Activated T-cell treated with anti-CD3 and anti-CD28 coated beads, Interleukin-2, amount 50 U/mL, for 72 hours (primary cell): ENCODE measurements at places on chromosomes 6 and 20.

- no peak for DNase-seq
Observed at GRCh38 chr6:52595000-52595795, 18.3 kb upstream of the TRAM2 start.

DNA sequence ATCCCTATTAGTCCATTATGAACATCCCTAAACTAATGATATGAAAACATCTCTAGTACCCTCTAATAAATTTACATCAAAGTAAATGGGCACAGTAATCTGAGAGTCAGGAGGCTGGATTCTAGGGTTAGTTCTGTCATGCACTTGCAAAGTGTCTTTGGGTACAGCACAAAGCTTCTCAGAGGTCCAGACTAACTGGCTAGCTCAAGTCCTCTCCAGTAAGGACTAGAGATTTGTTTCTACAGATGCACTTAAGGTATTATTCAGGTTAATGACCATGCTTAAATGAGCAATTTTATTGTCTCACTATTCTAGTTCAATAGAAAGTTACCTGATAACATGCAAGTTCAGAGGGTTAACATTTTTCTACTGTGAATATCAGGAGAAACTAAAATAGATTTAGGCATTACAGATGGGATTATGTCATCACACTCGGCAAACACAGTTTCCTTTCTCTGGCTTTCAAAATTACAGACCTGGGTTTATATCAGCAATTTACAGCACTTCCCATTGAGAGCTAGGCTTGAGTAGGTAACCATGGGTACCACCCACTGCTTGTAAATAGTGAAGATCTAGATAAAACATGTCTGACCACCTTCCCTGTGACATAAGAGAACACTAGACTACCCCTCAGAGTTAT, 402.9 kb upstream of the RUNX2 start:
- peak; percentile 22 for DNase-seq

DNA sequence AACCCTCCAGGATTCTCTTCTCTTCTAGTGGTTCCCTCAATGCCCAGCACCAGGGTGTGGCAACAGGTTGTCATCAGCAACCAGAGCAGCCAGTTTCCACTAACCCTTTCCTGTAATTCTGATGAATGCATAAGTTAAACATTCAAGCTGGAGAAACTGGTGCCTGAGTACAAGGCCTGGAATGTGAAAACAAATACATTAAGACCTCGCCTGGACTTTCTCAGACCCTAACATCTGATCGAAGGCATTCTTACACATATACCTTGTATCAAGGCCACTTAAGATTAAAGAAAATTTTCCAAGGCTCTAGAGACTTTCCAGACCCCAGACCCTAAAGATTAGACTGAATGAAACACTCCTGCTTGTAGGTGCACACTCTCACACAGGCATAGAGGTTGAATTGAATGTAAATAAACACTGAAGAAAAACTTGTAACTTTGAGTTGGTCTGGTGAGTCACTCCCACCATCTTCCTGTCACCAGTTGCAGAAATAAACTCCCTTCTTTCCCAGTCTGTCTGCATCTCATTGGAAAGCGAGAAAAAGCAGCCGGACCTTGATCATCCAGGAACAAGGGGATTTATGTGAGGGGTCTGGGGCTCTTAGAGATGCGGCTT, 9.0 kb downstream of the LRP11 start:
- no peak for DNase-seq

- DNase-seq, result no peak
Observed at GRCh38 chr20:63923651-63924050, 28.7 kb downstream of the DNAJC5 start.

DNA sequence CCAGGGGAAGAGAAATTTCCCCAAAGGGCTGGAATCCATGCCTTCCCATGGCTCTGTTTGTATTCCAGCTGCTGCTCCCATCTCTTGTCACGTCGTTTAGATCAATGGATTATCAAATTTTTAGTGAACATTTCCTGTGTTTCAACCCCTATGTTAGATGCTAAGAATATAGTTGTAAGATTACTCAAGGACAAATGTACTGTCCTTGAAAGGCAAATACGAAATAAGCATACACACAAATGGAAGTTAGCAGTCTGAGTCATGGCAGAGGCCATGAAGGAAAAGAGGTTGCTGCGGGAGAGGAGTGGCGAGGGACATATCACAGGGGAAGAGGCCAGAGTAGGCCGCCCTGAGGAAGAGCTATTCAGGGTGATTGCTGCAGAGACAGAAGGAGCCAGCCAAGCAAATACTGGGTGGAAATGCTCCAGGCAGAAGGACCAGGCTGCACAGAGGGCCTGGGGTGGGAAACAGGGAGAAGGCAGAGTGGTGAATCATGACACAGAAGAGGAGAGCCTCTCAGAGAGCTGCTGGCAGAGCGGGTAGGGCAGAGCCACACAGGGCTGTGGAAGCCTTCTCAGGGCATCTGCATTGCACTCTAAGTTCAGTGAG, 219.2 kb upstream of the LRFN2 start:
- DNase-seq, result no peak

DNA sequence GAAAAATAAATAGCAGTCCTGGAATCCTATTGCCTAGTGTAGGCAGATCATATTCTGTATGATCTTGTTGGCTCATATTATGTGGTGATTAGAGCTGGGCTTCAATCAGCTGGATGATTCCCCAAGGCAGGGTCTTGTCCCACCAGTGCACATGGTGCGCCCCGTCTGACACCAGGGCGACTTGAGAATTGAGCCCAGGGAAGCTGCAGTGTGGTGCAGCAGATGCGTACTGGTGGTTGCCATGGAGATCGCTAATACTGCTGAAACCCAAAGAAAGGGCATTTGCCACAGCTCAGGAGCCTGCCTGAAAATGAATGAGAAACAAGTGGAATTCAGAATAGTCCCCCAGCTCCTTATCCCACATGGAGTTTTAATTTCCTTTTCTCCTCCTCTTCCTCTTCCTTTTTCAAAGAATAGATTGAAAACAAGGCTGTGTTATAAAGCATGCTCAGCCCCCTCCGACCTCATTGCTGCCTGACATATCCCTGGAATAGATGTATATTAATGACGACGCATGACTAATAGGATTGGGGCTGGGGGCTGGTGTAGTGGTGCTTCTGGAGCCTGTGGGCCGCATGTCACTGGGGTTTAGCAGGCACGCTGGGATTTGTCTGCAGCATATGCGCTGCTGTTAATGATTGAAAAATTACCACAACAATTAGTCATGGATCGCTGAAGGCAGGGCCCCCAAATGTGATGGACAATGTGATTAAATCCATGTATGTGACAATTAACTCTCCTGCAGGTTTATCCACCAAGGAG, 210.5 kb downstream of the FARS2 start:
- no peak for DNase-seq

GRCh38 chr6:26594730-26595632, 1.8 kb upstream of the ABT1 start:
- peak; percentile 46 for DNase-seq

GRCh38 chr20:2767768-2768631, 32.4 kb downstream of the CPXM1 start:
- no peak for DNase-seq

GRCh38 chr6:35586542-35586941, 73.8 kb upstream of the TULP1 start:
- no peak for DNase-seq

DNA sequence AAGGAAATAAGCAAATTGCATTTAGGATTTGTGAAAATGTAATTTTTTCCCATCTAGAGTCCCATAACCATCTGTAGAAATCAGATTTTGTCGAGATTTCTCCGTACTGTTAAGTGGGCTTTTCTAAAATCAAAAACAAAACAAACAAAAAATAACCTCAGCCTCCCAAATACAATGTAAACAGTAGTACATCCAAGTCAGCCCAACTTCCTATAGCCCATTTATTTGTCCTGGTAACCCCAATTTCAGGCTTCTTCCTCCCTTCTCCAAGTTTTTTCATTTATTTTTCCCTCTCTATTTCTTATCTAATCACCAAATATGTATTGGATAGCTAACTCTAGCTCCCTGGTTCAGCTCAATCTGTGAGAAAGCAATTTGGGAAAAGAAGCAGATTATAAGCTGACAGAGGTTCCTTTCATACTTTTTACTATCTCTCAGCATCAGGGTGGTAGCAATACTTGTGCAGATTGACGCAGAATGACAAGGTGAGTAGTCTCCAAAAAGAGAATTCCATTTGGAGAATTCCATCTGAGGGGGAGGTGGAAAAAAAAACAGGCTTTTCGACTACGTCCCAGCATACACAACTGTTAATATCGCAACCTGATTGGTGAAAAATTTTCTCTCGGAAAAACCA, 132.6 kb upstream of the BTN3A2 start:
- DNase-seq, result no peak

DNA sequence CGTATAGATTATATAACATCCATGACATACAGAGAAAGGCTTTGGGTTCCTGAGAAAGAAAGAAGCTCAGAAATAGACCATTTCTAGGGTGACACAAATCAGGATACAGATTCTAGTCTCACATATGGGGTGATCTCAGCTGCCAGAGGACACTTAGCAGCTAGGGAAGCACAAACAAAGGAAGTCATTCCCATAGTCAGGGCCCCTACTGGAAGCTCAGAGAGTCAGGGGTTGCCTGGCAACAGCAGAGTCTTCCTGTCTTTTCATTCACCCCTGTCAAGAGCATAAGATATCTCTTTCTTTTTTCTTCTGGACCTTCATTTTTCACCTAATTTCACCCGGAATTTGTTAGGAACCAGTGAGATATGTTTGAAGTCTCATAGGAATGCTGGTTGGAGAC, 81.9 kb upstream of the IYD start:
- no peak for DNase-seq

- DNase-seq, result no peak
Observed at GRCh38 chr20:44280387-44280786, 30.6 kb downstream of the FITM2 start.

DNA sequence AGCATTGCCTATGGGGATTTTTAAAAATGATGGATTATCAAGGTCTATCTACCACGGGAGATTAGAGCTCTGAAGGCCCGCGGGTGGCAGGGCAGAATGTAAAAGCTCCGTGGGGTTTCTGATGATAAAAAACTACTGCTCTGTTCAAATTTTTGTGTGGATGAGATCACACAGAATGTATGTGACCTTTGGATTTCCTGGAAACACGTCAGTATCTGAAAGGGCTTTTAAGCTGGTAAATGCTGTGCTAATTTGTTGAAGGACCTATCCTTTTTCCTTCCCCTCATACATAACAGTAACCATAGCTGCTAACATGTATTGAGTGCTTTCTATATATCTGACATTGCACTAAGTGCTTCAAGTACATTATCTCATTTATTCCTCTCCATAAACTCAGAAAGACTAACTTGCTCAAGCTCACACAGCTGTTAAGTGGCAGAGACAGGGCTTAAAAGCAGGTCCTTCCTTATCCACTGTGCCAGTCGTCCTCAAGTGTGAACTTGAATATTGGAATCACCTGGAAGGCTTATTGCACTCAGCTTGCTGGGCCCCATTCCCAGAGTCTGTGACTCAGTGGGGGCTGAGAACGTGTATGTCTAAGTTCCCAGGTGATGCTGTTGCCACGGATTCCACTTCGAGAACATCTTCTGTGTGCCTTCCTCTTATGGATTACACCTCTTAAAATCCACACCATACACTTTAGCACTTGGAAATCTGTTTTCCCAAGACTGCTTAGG, 1.9 kb upstream of the TMEM242 start:
- no peak for DNase-seq

- no peak for DNase-seq
Observed at GRCh38 chr6:51777618-51778017, 309.8 kb downstream of the PKHD1 start.

- no peak for DNase-seq
Observed at GRCh38 chr6:83518816-83519480, 6.6 kb downstream of the PRSS35 start.

DNA sequence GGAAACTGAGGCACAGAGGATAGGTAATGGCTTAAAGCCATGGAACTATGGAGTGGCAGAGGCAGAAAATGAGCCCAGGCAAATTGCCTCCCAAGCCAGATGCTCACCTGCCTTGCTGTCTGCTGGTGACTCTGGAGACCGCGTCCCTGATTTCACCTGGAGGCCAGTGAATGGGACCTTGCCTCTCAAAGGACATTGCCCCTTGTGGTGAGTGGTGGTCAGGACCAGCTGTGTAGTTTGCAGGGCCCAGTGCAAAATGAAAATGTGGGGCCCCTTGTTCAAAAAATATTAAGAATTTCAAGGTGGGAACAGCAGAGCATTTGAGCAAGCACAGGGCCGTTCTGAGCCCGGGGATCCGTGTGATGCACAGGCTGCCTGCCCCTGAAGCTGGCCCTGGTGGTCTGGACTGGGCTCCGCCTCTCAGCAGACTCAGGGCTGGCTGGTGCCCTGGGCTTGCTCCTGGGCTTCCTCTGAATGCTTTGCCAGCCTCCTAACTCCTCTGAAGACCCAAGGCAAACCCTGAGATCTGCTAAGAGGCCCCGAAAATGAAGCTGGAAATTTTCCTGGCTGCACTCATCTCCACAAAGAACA, 19.8 kb upstream of the KCNG1 start:
- DNase-seq, result no peak

DNA sequence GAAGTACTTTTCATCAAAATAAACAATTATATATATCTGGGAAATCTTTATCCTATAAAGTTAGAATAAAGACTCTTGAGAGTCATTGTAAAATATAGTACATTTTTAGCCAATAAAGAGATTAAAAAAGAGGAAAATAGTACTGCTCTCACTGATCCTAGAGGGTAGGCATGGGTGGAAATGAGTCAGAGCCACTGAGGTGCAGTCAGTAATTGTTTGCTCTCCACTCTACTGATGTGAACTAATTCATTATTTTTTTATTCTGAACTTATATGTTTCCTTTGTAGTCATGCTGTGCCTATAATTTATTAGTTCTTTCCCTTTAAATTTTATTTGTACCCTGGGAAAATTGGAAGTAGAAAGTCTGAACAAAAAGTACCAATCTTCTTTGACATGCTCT, 1359.4 kb upstream of the GJE1 start:
- no peak for DNase-seq

DNA sequence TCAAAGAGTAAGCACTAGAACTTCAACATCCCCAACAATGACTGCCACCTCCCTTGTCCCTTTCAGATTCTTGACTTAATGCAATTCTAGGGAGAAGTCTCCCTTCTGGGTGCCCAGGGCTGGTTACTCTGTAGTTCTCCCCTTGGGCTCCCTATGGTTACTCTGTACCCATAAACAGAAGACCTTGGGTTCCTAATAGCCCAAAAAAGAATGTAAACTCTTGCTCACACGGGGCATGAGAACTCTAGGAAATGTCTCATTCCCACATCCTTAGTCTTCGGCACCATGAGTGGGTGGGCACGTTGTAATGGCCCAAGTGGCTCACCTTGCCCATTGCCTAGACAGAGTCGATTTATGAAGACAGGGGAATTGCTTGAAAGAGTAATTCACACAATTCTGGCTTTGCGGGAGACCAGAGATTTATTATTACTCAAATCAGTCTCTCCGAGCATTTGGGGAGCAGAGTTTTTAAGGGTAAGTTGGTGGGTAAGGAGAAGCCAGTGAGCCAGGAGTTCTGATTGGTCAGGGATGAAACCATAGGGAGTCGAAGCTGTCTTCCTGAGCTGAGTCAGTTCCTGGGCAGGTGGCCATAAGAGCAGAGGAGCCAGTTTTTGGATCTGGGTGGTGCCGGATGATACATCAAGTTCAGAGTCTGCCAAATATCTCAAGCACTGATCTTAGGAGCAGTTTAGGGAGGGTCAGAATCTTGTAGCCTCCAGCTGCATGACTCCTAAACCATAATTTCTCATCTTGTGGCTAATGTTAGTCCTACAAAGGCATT, 61.2 kb upstream of the SIRPG start:
- no peak for DNase-seq
